Heart right ventricle (tissue), 16 donors: ENCODE measurements at places on chromosomes 16 and 17. TPM values are rescaled to one million over a fixed set of nuclear protein-coding genes. Genes with fewer than 3 reads are reported as not detected.

The RUNDC1 gene
- 10.2 TPM for total RNA-seq

The OR4D1 gene
- total RNA-seq: 0.07 TPM

The SLC6A2 gene
- total RNA-seq: not detected

- no peak for DNase-seq
Observed at GRCh38 chr17:74592087-74592990, at the start of gene CD300LD. TSS of gene CD300LD (minus strand) at chr17:74592283. CDS start at chr17:74592202, 81 bp downstream.

- no peak for DNase-seq
Observed at GRCh38 chr17:80413771-80414507, 1.0 kb upstream of the ENDOV start.
